Stimulated activated CD4-positive, alpha-beta T cell treated with anti-CD3 and anti-CD28 coated beads, Interleukin-12 subunit alpha, Interleukin-12 subunit beta, amount 100 ng/mL, for 24 hours (primary cell): ENCODE measurements at places on chromosomes 7 and 10.
A peak's percentile ranks its signal among the peaks of the same experiment; 100 is the strongest.

DNA sequence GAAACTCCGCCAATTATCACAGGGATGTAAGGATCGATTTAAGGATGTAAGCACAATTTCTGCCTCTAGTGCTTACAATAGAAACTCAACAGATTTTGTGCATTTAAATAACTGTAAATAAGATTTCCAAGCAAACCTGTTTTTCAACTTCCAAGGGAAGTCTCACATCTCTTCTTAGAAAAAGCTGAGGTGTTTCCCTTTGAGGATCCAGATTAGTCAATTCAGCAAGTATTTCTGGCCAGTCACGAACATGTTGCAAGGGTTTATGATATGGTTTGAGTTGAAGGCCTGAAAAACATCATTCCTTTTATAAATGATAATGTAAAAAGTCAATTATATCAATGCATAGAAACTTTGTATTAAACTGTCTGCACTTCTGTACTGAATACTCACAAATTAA, 23.9 kb downstream of the KRIT1 start:
- DNase-seq: no peak

GRCh38 chr7:110386006-110386405, 704.9 kb upstream of the LRRN3 start:
- DNase-seq: no peak

- DNase-seq: no peak
Observed at GRCh38 chr10:97861097-97861750, 11.6 kb downstream of the GOLGA7B start.

DNA sequence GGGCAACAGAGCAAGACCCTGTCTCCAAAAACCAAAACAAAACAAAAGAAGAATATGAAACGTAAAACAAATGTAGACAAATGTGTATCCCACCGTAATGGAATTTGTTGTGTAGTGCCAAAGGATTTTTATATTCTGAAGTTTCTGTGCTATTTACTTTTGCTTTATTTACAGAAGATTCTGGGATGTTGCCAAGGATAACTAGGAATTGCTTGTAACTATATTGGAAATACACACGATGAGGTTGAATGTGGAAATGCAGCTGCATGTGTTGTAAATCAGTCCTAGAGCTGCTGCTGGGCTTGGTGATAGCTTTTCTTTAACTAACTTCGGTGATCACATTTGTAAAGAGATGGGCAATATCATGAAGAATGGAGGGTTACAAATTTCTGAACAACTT, 39.5 kb downstream of the GALNT17 start:
- DNase-seq: no peak

DNA sequence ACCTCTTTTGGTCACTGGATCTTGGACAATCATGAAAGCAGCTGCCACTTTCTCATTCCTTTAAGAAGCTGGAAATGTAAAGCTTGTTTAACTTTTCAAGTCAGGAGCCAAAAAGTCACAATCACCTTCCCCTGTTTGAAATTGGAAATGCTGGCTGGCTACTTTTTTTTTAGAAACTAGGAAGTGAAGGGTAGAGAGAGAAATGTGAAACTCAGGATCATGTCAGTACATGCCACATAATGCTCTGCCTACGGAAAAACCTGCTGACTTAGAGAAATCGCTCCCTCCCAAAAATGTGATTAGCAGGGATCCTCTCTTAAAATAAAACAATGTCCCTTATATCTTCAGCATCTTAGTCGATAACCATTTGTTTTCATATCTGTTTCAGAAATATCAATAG, 188.4 kb upstream of the C7orf33 start:
- DNase-seq: no peak

- no peak for DNase-seq
Observed at GRCh38 chr7:116401711-116402110, 97.8 kb upstream of the CAV2 start.

GRCh38 chr7:19958309-19958896, 185.0 kb upstream of the TMEM196 start:
- no peak for DNase-seq

- no peak for DNase-seq
Observed at GRCh38 chr10:69049566-69049961, 38.3 kb upstream of the SRGN start.

GRCh38 chr10:60573336-60573735, 183.7 kb upstream of the ANK3 start:
- DNase-seq: peak; percentile 63

DNA sequence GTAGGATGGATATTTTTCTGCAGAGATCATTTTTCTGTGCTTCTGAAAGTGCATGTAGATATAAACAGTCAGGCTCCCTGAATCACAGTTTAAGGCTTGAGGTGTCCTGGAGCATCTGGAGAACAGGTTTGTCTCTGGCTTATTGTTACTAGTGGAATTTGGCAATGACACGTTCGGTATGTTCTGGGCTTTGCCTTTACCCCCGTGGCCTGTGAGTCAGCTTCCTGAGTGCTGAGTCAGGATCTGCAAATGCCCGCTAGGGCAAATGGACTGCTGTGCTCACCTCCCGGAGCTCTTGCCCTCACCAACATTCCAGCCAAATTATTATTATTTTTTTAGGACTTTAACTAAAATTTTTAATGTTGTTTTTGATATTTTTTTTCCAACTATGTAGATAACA, 192.5 kb upstream of the PRSS1 start:
- DNase-seq: no peak

DNA sequence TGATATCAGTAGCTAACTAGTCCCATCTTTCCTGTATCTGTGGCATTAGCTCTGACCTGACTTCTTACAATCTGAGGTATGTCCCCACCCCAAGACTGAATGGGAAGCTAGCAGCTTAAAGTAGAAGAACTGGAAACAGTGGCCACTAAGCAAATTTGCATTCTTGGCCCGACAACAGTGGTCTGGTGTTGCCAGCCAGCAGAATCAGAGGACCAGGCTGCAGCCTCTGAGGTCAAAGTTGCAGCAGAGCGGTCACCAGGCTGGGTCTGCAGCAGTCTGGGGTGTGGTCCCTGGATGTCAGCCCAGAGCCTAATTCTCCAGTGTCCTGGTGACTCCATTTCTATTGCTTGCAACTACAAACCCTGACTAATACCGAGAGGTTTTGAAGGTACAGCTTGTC, 26.3 kb downstream of the FAM107B start:
- DNase-seq: no peak

DNA sequence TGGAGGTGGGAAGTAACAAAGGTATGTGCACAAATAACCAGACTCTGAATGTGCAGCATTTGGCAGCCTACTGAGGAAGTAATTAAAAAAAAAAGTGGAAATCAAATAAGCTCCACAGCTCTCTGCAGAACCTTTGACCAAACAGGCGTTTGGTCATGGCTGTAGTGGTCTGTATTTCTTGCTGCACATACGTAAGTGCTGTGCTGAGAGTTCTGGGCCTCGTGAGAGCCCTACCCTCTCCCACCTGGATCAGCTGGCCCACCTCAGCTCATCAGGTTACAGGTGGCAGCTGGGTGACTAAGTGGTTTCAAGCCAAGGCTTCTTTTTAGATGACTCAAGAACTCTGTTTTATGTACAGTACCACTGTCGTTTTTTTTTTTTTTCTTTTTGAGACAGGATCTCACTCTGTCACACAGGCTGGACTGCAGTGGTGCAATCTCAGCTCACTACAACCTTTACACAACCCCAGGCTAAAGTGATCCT, 178.2 kb upstream of the KLF6 start:
- DNase-seq: no peak

DNA sequence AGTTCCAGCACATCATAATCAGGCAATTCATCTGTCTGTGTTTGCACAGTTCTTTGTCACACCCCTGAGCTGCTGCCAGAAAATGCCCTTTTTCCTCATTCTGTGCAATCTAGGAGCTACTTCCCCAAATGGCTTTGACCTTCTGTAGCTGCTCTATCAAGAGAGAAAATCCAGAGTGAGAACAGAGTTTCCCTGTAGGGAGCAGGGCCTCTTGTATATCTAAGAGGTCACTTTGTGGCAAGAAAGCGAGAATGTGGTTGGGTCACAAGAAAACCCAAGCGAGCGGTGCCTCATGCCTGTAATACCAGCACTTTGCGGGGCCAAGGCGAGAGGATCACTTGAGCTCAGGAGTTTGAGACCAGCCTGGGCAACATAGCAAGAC, 24.3 kb downstream of the SLC29A3 start:
- DNase-seq: no peak

- DNase-seq: no peak
Observed at GRCh38 chr10:123393170-123393569, 239.0 kb downstream of the BUB3 start.

DNA sequence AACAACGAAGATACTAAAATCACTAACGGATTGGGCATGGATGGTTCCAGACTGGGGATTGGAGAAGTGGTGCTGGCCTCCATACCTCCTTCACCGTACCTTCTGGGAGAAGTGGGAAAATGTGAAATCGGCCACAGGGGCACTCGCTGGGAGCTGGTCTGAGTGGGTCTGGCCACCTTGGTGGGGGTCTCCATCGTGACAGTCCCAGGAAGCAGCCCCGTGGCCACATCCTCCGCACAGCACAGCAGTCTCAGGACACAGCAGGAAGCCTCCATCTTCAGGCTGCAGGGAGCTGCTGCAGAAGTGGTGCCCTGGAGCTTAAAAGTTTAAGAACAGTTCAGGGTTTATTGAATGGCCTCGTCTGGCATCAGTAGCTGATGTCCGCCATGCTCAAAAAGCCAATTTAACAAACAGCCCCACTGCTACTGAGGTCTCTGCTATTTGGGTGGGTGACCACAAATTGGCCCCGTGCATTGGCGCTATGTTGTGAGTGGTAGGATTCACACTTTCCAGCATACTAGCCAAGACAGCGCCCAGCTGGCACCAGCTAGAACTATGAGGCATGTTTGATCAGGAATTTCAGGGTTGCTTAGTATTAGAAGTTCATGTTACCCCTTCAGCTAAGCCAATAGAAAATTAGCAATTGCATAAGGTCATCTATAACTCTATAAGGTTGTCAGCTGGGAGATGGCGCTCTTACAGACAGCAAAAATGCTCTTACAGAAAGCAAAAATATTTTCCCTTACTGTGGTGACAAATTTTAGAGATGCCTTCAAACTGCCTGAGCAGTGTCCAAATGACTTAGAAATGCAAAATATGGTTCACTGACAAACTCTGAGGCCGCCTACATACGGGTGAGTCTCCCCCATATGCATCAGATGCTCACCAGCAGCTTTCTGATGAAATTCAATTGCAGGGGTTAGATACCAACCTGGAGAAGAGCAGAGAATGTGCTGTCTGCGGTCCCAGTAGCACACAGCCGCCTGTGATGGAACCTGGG, 17.0 kb downstream of the PKD1L1 start:
- DNase-seq: no peak

GRCh38 chr10:634256-634655, 55.2 kb downstream of the DIP2C start:
- DNase-seq: no peak

DNA sequence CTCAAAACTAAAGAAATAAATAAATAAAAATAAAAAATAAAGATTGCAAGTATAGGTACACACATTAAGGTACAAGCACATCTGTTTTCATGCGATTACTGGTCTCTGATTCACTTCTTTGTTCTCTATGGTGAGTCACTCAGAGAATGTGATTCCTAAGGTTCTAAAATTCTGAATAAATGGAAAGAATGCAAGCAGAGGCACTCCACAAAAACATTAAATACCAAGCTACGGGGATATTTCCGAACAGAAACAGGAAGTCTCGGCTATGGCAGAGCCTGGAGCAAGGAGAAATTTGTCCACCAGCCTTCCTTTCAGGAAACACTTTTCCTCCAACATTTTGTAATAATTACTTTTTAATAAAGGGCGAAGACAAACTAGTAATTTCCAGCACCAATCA, 1.4 kb downstream of the VOPP1 start:
- no peak for DNase-seq

DNA sequence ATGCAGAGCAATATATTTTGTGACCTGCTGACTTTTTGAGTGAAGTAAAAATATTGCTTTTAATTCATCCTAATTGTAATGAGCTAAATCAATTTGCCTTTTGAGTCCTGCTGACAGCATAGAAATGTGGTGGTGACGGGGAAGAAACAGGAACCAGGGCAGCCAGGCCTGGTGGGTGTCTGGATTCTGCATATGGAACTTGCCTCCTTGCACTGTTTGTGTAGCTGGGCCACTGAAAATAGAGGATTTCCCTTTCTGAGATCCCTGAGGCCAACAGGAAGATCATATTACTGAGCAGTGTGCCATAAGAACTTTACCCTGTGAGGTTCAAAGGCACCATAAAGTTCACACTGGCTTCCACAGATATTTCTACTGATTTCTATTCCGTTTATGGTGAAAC, 488.4 kb upstream of the AKR1E2 start:
- no peak for DNase-seq

GRCh38 chr10:128576943-128577670, 450.9 kb upstream of the MKI67 start:
- no peak for DNase-seq

GRCh38 chr10:93080350-93081046, 6.8 kb downstream of the CYP26A1 start:
- DNase-seq: no peak

GRCh38 chr7:149081914-149082313, 8.6 kb downstream of the ZNF786 start:
- no peak for DNase-seq

DNA sequence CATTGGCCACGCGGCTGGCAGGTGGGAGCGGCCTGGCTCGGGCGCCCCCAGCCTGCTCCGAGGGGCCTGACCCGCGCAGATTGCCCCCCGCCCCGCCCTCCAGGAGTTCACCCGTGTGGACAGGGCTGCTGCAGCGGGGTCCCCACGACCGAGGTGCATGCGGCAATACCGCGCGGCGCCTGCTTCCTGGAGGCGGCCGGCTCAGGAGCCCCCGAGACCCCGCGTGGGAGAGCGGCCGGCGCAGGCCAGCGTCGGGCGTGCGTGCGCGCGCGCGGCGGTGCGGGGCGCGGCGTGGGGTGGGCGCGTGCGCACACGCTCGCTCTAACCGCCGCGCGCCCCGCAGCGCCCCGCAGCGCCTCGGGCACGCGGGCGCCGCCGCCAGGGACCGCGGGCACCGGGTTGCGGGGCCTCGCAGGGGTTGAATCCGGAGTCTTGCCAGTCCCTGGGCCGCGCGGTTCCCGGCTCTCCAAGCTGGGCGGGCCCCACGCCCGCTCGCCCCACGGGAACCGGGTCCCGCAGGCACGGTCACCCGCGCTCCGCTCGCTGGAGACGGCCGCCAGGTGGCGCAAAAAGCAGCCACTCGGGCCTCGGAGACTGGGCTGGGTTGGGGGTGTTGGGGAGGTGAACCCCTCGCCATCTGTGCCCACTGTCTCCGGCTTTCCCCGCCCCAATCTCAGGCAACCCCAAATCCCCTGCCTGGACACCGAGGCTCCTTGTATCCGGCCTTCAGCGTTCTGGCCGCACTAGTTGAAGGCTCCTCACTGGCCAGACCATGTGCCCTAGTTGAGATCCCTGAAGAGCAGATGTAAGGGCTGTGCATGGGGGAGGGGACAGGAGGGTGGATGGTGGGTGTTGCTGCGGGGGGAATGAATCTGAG, 1.3 kb upstream of the ACHE start:
- peak; percentile 48 for DNase-seq

DNA sequence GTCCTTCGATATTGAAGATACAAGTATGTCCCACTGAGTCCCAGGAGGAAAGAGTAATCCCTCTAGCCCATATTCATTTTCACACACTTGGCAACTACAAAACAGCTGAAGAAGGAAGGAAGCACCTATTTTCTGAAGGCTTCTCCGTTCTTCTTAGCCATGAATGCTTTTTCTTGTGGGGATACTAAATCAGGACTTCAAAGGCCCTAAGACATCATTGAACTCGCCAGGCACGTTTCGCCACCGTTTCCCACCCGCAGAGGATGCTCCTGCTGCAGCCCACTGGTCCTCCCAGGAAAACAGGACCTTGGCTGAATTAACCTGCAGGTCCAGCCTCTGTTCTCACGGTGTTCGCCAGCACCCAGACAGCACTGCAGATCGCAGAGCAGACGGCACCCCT, 561.5 kb downstream of the DNAJB6 start:
- DNase-seq: no peak
